Globus pallidus (tissue), 1 donor: ENCODE measurements at places on chromosomes 4 and X.

DNA sequence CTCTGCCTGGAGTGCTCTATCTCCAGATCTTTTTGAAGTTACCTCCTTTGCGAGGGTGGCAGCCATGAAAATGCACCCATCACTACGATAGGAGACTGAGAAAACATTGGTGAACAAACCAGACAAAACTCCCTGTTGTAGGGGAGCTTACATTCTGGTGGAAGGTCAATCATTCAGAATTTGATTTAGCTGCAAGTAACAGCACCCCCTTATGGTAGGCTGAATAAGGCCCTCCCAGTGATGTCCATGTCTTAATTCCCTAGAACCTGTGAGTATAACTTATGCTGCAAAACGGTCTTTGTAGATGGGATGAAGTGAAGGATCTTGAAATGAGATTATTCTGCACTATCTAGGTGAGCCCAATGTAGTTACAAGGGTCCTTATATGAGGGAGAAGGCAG lies 5.6 kb upstream of the TEC start:
- no peak for DNase-seq

DNA sequence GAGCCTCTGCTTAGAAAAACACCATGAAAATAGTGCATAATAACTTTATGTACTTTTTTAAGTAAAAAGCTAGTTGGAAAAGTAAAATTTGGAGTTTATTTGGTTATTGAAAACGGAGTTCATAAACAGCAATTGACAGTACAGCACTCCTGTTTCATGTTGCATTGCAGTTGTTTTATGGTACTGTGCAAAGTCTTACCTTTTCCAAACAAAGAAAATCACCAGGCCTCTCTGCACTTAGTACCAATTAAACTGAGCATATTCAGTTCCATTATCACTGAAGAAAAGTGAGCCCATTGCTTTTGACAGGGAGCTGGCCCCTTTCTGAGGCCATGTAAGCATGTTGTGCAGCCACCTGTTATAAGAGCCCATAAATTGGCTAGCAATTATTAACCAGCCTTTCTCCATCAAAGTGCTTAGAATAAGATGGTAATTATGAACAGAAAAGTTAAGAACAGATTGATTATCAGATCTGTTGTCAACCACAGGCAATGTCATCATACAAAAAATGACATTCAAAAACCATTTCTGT lies 376.6 kb upstream of the EMCN start:
- DNase-seq, result no peak

DNA sequence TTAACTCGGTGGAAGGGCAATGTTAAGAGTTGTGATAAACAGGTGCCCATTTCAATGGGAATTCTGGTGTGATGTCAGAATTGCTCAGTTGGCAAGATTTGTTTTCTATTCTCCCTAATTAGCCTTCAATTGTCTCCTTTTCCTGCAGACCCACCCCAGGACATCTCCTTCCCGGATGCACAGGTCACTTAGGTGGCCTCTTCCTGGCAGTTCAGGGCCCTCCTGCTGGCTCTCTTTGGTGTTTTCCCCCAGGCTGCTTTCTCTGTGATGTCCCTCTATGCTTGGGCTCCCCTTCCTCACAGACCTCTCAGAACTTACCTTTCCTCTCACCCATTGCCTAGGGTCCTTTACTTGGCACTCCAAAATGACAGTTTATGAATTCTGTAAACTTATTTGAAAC lies 126.3 kb downstream of the GPAT3 start:
- no peak for DNase-seq

DNA sequence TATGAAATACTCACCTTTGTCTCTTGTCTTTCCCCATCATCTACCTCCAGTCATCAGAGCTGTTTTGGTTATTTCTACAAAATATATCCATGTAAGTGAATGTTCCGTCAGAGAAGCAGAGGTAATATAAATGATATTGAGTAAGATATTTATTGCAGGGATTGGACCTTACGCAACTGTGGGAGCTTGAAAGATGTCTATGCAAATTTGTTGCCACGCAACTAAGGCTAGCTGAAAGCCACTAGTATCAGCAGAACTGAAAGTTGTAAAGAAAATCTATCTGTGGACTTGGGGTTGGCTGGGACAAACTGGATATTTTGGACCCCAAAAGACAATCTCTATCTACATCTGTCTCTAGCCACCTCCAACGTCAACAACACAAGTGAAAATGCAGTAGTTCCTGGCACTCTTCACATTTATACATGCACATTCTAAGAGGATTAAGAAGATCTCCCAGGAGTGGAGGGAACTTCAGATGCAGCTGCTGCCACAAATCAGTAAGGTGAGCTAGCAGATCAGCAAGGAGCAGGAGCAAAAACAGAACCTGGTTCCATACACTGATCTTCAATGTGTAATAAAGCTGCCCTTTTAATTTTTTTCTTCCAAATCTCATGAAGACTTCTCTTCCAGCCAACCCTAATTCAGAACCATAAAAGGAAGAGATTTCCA lies 8.5 kb upstream of the CCSER1 start:
- no peak for DNase-seq

DNA sequence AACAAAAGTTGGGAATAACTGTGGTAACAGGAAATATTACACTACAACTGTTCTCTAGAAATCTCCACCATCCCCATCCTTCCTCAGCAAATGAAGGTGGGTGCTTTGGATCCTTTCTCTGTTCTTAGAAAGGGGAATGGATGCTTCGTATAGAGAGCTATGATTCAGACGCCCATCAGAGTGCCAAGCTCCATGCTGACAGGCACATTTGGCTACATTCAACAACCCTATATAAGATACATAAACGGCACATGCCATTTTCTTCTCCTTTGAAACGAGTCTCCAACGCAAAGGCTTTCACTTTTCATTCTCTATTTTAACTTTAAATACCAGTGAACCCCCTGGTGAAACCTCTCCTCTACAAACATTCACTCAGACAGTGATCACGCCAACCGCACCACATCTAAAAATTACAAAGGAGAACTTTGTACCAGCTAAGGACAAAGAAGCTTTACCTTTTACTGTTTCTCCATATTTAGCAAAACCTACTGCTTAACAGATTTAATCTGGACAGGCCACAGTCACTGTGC lies 172.5 kb downstream of the TSPAN5 start:
- DNase-seq, result no peak
